ENCODE measurements at places on chromosomes 2 and 18.

GRCh38 chr2:73917696-73918207 is 8.9 kb upstream of the DGUOK start:
- no peak for DNase-seq

- no peak for DNase-seq
Observed at GRCh38 chr2:180775711-180776110, 204.7 kb upstream of the UBE2E3 start.

DNA sequence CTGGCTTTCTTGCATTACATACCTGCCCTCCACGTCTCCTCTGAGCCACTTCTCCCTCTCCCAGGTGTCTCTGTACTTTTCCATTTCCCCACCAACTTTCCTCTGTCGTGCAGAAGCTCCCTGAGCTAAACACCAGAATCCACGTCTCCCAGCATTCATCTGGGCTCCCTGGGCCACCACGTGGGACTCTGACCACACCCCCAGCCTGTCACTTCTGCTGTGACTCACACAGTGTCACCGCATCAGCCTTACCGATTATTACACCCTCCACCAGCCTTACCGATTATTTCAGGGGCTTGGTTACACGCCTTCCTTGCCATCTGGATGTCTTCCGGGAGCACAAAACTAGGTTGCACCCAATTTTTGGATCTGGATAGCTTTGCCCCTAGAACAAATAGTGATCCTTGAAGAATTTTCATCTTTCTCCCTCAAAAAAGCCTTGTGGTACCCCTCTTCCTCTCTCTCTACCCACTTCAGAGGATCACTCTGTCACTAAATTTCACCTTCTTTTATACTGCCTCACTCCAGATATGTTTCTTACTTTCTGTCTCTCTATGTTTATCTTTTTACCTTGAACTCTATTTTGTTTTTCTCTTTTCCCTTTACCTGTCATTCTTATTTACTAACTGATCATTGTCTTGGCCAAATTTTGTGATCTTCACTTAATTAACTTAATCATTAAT is 136.9 kb upstream of the CAB39 start:
- DNase-seq = no peak

DNA sequence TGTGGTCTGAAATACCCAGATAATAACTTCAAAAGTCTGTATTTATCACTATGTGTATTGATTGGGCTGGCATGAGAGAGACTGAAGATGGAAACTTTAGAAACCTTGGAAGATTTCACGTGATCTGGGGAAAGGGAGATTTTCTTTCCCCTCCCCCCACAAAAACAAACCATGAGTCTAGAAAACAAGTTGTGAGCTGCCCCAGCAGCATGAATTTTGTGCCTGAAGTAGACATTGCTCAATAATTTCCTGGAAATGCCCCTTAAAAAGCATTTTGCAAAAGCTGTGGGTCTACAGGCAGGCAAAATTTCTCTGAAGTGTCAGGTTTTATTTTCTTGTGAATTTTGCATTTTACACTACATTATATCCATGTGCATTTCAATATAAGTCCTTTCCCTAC is 101.8 kb downstream of the ETAA1 start:
- no peak for DNase-seq

GRCh38 chr18:26175481-26175880 is 41.8 kb downstream of the PSMA8 start:
- DNase-seq = no peak

- no peak for DNase-seq
Observed at GRCh38 chr2:238107525-238108422, 7.6 kb downstream of the ESPNL start.

DNA sequence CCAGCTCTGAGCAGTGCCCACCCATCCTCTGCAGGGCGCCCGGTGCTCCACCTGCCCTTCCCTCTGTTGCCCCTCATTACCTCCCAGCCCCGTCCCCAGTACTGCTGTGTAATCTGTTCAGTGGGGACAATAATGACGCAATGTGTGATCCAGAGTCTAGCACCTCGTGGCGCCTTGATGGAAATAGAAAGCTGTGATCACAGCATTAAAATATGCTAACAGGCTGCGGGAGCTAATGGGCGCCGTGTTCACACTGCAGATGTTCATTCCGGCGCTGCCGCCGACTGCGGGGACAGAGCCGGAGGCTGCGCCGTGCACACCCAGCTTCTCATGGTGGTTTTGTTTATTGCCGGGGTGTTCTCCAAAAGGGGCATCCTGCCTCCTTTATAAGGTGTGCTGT is 235.2 kb downstream of the LDLRAD4 start:
- no peak for DNase-seq

DNA sequence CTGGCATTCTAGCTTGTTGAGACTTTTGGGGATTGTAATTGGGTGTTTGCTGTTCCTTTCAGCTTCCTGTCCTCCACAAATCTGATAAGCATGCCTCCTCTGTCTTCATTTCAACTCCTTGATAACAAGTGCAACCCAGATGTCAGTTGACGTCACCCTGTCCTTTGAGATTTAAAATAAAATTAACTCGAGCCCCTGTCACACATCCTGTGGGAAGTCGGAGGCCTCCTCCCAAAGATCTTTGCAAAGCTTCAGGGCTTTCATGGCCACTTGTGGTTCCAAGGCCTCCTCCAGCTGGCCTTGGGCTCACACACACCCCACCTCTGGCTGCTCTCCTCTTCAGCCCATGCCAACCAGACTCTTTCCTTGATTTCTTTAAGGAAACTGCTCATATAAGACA is 69.9 kb upstream of the ITGA6 start:
- DNase-seq = no peak

DNA sequence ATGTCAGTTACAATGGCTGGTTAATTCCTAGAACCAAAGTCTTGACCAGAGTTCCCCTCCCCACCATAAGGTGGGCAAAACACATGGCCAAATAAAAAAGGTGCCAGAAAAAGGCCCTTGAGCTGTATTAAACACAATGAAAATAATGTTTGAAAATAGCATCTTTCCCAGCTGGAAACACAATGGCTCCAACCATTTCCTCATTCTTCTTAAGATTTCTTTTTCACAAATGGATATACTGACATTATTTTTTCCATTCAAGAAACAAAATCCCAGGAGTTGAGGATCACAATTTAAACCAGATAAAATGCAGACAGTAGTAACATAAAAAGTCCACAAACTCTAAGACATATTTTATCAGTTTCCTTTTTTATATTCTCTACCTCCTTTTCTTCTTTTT is 143.8 kb downstream of the EXOC6B start:
- no peak for DNase-seq

GRCh38 chr2:14632133-14632936 is at the start of gene LRATD1:
Gene LRATD1 (plus strand): TSS chr2:14632717. CDS start chr2:14633980, 1,263 bp downstream.
- peak; percentile 62 for DNase-seq

GRCh38 chr18:75810961-75811551 is 383.6 kb upstream of the SMIM21 start:
- peak; percentile 72 for DNase-seq

- no peak for DNase-seq
Observed at GRCh38 chr2:176039375-176039774, 37.3 kb upstream of the LNPK start.

- DNase-seq = no peak
Observed at GRCh38 chr2:39390216-39390615, 46.9 kb downstream of the MAP4K3 start.

DNA sequence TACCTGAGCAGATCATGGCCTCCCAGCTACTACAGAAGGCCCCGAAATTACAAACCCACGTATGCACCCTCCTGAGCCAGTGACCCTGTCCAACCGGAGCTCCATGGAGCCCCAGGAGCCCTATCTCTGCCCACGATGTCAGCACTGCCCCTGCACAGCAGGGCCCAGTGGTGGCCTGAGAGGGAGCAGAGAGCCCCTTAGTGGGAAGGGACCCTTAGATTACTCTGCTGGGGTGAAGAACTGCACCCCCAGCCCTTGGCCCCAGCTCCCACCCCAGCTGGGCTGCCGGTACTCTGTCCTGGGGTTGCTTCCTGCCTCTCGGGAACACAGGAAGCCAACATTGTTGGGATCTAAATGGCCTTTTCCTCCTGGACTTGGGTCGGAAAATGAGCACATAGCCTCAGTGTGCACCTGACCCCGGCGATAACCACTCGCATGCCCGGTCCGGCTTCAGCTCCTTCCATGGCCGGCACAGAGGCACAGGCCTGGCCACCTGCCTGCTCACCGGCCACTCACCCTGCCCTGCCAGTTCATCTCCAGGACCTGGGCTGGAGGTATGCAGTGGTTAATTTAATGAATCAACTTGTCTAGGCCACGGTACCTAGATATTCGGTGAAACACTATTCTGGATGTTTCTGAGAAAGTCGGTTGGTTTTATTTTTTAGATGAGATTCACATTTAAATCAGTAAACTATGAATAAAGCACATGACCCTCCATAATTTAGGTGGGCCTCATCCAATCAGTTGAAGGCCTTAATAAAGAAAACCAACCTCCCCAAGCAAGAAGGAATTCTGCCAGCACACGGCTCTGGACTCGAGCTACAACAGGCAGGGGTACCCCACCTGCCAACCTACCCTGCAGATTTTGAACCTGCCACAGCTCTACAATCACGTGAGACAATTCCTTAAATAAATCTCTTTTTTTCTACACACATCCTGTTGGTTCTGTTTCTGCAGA is 19.2 kb downstream of the TNS1 start:
- DNase-seq = no peak

DNA sequence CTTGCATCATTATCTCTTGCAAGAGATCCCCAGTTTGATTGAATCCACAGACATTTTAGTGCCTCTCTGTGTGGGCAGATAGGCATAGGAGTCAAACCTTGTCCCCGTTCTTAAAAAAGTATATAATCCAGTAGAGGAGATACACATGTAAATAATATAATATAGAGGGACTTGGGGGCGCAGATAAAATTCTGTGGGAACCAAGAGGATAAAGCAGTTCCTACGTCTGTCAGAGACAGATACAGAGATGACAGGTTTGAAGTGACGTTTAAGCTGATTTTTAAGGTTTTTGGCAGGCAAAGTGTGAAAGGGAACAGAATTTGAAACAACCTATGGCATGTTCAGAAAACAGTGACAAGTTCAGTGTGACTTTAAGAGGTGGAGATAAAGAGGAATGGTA is 63.1 kb downstream of the CAB39 start:
- no peak for DNase-seq

GRCh38 chr2:53784436-53784835 is 2.3 kb downstream of the ASB3 start:
- no peak for DNase-seq

DNA sequence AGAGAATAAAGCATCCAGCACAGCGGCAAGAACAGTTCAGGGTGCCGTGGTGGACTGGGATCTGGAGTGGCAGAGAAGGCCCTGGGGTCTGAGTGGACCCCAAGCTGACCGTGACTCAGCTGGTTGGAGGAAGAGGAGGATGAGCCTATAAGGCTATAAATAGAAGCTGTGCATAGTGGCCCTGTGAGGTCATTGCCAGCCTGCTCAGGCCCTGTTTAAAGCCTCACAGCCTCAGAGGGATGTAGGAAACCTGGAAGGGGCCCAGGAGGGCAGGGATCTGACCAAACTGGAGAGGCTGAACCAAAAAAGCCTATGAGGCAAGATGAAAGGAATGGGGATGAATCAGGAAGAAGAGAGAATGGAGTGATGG is 11.3 kb upstream of the DES start:
- no peak for DNase-seq

DNA sequence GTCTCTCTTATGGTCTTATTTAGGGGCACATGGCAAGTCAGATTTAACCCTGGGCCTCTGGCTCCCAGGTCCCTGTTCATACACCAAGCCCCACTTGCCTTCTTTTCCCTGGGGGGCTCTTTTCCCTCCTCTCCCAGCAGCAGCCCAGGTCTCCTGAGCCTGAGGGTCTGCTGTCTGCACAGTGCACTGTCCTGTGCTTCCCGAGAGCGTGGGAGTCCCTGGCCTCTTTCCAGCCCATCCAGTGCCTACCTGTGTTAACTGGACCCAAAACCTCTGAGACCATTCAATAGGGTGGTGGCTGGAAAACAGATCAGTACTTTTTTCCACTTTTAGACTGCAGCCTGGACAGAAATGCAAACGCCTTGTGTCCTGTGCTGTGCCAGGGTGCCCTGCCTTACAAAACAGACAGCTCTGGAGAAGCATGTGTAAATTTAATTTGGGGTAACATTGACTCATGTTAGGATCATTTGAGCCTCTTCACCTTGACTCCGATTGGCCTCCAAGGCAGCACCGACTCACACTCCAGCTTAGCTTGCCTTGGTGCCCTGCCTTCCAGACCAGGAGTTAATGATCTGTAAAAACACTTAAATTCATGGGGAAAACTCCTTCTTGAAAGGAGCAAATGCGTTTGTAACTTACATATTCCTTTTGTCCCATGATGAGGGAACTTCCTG is 34.3 kb downstream of the TWIST2 start:
- no peak for DNase-seq

- DNase-seq = no peak
Observed at GRCh38 chr2:186543561-186544131, 46.2 kb upstream of the ITGAV start.

GRCh38 chr2:47040651-47041050 is 114.5 kb downstream of the STPG4 start:
- no peak for DNase-seq

- no peak for DNase-seq
Observed at GRCh38 chr2:60834270-60834717, 47.1 kb upstream of the REL start.

DNA sequence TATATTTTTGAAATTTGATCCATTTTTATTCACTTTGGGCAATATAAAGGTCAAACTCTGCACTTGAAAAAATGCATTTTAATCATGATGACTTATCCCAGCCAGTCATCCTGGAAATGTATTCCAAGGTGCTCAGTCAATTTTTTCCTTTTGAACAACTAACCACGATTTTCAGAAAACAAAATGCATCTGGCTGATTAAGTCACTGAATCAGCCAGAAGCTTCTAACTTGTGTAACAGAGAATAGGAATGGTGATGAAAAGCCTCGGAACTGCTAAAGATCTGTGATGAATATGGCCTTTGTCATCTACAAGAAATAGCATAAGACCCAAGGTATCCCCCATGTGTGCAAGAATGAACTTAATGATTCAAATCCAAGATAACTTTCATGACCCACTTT is 572.7 kb downstream of the EPHA4 start:
- no peak for DNase-seq

DNA sequence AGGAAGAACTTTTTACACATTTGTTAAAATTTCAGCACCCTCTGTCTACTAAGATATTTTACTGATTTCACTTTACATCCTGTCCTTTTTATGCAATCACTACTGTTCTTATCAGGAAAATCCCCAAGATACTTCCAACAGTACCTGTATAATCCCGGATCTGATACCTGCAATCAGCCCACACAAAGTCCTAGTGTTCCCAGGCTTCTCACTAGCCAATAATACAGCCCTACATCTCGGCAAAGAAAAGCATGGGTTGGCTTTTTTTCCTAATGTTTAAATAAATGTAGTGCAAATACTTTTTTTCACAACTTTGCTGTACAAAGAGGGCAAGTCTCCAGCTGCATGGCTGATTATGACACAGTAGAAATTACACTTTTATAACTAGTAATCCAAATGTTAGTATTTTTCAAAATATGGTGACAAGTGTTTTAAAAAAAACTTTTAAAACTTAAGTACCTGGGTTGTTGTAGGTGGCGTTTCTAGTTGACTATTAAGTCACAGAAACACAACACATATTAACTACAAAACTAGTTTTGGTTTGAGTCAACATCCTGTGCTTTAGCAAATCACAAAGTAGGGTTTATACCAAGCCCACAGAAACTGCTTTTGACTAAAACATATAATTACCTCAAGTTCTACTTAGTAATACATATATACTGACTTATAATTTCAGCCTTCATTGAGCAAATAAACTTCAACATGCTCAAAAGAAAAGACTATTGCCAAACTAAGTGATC is 19.5 kb downstream of the CNOT11 start:
- no peak for DNase-seq
